ENCODE measurements at places on chromosomes 11 and 22.

DNA sequence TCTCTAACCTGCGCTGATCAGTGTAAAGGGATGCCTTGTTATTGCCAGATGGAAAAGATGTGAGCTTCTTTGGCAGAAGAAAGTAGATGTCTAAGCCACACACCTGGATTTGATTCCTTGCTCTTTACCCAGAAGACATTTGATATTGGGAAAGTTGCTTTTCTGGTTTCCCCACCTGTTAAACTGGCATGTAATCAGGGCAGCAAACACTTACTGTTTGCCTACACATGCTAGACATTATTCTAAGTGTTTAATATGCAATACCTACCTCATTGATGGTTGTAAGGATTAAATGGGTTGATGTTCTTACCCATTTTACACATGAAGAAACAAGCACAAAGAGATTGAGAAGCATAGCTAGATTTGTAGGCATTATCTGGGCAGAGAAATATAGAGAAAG lies 16.6 kb downstream of the ASRGL1 start:
- DNase-seq, result no peak

GRCh38 chr11:33339247-33339646 lies 82.1 kb downstream of the HIPK3 start:
- no peak for DNase-seq

GRCh38 chr11:18853086-18853720 lies 61.6 kb upstream of the PTPN5 start:
- peak; percentile 36 for DNase-seq

DNA sequence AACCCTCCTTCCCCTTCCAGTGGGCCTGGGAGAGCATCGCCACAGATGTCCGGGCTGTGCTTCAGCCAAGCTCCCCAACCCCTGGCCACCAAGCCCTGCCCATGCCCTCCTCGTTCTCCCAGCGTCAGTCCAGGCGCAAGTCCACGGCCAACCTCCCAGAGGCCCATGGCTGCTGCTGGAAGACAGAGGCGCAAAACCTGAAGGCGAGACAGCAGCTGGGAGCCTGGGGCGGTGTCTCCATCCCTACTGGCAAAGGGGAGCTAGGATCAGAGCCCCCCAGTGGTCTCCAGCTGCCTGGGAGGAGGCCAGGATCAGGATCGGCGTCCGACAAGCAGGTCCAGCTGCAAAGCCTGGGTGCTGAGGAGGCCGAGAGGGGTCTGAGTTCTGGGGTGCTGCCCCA lies 1.9 kb downstream of the TSGA10IP start:
- DNase-seq, result no peak

GRCh38 chr11:45334836-45335235 lies 48.7 kb upstream of the SYT13 start:
- no peak for DNase-seq

DNA sequence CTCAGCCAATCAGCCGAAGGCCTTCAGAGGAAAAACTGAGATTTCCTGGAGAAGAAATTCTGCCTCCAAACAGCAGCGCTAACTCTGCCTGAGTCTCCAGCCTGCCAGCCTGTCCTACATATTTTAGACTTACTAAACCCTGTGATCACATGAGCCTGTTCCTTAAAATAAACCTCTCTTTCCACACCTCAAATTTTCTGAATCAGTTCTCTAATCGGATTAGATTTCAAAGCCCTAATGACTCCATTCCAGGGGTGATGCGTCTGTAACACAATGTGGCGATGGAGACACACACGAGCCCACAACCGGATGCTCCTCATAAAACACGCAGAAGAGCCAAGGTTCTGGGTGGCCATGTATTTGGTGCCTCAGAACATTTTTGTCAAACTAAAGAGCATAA lies 1371.2 kb downstream of the BRD1 start:
- DNase-seq, result peak; percentile 79

- DNase-seq, result peak; percentile 39
These were observed 130.9 kb downstream of the BBOX1 start for GRCh38 chr11:27171376-27171958.

DNA sequence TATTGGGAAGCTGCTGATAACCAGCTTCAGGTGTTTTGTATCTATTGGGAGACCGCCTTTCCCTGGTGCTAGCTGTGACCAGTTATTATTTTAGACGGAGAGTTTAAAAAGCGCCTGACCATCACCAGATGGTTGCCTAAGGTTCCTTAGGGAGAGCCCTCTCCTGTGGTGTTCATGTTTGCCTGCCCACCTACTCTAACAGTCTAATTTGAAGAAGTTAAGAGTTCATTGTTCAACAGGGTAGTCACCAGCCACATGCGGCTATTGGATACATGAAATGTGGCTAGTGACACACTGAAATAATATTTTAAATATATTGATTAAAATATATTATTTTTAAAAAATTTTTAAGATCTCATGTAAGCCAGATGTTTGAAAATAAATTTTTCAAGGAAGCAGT lies 71.3 kb upstream of the SLN start:
- DNase-seq, result peak; percentile 14

DNA sequence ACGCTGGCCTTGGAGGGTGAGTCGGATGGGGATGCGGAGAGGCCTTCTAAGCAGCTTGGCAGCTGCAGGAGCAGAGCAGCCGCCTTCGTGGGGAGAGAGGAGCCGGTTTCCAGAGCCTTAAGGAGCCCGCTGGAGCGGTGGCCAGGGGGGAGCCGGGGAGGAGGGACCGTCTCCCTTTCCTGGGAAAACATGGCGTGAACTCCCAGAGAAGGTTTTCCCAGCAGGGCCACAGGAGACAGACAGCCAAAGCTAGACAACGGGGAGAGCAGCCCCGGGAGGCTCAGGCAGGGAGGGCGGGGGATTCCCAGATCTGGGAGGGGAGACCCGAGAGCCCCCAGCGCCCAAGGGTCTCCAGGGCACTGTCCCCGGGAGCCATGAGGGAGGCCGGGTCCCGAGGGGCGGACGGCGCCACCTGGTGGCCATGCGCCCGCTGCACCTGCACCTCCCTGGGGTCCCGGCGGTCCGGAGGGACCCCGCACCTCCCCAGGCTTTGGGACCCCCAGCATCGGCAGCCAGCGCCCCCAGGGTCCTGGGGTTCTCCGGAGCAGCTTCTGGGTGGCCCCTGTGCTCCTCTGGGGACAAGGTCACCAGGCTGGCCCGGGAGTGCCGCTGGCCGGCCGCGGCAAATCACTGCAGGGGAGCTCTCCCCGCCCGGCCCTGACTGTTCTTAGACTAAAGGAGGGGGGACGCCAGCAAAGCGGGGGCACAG lies 2.4 kb upstream of the SYT8 start:
- DNase-seq, result peak; percentile 28

DNA sequence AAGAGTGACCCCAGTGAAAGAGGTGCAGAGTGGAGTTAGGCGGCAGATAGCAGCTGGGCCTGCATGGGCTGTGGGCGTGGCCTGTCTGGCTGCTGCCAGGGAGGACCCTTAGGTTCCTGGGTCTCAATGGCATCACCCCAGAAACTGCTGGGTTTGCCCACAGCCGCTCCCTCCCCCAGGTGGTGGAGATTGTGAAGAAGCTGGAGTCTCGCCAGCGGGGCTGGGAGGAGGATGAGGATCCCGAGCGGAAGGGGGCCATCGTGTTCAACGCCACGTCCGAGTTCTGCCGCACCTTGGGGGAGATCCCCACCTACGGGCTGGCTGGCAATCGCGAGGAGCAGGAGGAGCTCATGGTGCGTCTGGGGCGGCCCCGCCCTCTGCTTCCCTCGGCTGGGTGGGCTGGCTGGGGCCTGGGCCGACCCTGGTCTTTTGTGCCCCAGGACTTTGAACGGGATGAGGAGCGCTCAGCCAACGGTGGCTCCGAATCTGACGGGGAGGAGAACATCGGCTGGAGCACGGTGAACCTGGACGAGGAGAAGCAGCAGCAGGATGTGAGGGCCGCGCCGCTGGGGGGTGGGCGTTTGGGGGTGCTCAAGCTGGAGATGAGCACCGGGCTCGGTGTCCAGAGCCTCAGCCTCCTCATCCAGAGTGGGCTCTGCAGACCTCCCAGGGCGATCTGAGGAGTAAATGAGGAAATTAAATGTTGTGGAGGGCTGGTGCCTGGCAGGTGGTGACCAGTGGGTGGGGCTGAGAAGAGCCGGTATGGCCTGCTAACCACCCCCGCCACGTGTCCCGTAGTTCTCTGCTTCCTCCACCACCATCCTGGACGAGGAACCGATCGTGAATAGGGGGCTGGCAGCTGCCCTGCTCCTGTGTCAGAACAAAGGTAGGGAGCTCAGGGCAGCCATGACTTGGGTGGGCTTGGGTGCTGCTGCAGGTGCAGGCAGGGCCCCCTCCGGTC lies 15.0 kb downstream of the SART1 start:
- DNase-seq, result no peak

DNA sequence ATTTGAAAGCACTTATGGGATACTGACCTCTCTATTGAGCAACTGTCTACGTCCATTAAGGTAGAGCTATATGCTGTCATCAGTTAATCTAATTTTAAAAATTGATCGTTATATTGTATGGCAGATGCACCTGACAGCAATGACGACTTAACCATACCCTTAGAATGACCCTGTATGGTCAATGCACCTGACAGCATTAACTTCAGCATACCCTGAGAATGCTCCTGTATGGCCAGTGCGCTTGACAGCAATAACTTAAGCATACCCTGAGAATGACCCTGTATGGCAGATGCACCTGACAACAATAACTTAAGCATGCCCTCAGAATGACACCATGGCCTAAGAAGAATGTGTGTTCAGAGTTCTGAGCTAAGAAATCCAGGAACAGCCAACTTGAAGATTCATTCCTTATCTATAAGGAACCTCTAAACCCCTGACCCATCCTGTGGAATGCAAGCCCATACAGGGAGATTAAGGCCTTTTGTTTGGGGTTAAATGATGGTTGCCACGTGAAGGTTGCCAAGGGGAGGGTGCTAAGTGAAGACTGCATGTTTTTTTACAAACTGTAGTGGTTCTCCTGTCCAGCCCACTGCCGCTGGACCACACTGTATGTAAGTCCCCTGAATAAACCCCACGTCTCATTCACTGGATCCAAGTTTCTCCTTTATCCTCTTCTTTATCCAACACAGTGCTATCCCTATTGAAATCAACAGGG lies 138.3 kb downstream of the GUCY1A2 start:
- no peak for DNase-seq

DNA sequence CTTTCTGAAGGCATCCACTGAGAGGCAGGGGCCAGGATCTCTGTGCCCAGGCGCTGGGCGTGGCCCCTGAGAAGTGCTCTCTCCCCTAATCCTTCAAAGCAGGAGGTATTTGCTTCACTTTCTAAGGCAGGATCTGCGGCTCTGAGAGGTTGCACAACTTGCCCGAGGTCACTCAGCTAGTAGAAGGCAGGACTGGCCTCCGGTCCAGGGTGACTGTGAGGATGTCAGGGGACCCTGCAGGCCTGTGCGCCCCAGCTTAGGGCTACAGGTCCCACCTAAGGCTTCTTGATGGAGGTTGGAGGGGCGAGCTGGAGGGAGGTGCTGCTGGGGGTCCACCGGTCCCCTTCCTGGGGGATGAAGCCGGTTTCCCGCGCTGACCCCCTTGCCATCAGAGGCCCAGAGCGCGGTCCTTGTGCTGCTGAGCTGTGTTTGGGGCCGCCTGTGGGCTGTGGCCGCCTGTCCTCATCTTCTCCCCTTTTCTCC lies 979 bp downstream of the SMIM38 start:
- peak; percentile 45 for DNase-seq

GRCh38 chr11:128596250-128596649 lies 8.9 kb upstream of the ETS1 start:
- no peak for DNase-seq

DNA sequence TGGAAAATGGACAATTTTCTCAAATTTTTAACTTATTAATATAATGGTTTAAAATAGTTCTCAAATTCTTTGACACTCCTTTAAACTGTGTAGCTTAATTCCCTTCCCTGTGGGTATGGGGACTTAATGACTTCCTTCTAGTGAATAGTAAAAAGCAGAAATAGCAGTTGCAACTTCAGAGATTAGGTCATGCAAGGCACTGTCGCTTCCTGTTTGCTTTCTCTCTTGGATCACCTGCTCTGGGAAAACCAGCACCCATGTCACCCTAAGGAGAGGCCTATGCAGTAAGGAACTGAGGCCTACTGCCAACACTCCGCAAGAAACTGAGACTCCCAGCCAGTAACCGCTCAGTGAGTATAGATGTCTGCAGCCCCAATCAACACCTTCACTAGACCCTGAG lies 5.5 kb upstream of the PANX3 start:
- DNase-seq, result no peak

DNA sequence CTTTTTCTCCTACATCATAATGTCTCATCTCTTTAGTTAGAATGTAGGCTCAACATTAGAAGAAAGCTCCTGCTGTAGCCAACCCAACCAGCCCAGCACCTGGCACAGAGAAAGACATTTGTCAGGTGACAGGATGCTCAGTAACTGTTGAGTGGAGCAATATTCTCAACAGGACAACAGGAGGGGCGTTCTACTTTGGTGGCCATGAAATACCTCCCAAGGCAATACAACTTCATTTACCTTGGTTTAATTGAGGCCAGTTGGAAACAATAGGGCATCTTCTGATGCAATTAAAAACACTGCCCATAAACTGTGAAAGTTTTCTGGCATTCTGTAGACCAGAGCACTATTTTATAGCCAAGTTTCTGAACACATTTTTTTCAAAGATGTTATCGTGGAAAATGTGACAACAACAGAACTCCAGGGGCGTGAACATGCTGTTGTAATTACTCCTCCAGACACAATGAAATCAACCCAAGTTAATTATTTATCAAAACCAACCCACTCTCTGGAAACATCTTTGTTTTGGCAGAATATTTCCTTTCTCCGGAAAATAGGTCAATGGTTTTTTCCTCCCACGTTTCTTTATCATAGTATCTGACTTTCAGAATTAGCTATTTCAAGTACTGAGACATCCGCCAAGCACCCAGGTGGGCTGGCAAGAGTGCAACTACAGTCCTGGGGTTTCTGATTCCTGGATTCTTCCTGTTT lies 538.1 kb downstream of the SOX6 start:
- DNase-seq, result no peak

- peak; percentile 13 for DNase-seq
These were observed 62.3 kb downstream of the DEUP1 start for GRCh38 chr11:93392867-93393266.

GRCh38 chr11:100575860-100576717 lies 111.0 kb upstream of the ARHGAP42 start:
- peak; percentile 69 for DNase-seq

DNA sequence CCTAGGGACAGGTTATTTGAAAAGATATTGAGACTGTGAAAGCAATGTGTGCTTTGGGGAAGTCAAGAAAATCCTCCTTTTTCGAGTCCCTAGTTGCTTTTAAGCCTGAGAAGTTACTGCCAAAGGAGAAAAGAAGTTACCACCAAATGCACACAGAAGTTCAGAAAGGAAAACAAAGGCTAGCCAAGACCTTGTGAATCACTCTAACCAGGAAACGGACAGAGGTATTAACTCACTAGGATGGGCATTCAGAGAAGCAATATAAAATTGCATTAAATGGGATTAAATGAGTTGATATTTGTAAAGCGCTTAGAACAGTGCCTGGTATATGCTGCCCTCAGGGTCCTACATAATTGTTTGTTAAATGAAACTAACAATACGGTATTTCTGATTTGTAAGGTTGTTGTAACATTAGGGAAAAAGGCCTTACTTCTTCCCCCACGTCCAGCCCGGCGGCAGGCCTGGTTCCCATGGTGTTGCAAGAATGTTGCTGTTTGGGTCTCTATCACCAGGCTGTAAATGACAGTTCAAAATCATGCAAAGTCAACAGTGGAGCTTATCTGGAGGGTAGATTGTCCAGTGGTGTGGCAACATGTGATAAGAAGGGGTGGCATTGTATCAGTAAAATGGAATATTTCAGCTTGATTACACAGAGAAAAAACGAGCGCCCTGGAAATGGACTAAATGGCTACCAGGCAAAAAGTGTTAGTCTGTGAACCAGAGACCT lies 7.1 kb downstream of the TMA7B start:
- DNase-seq, result peak; percentile 61

- DNase-seq, result no peak
These were observed 9.1 kb downstream of the PITPNM1 start for GRCh38 chr11:67496113-67496512.

All from GM23248 (cell line).